Activated T-helper 1 cell treated with anti-CD3 and anti-CD28 coated beads, Interleukin-12 subunit alpha, Interleukin-12 subunit beta, Interleukin-2, Interleukin-4 antibody, amounts not matched to agents 30 ng/mL and 10 ng/mL and 1 ng/mL, durations not matched to agents 14 hours and 24 hours and 36 hours (primary cell): ENCODE measurements at places on chromosomes 3 and 15. TPM values are rescaled to one million over a fixed set of nuclear protein-coding genes. Genes with fewer than 3 reads are reported as not detected.

The COL7A1 gene
- total RNA-seq: 0.39 and 0.83 TPM in 2 replicates

The NME9 gene
- not detected in 2 replicates for total RNA-seq

The CTNNB1 gene
- total RNA-seq: 137 and 139 TPM in 2 replicates

The NR2E3 gene
- total RNA-seq: not detected in 2 replicates

The CBLB gene
- 213 and 235 TPM in 2 replicates for total RNA-seq

The RBPMS2 gene
- 0.10 TPM in 1 of 2 replicates, not detected in the other for total RNA-seq

The OXTR gene
- 1.0 and 1.2 TPM in 2 replicates for total RNA-seq

The MNS1 gene
- total RNA-seq: 0.17 and 0.44 TPM in 2 replicates

- peaks cover 52% of the 10 kb centered on the region for H3K4me1 ChIP-seq
- H3K4me3 ChIP-seq: peak overlapping the region; percentile 8
- H3K27me3 ChIP-seq: no peaks in the 10 kb centered on the region
- H3K36me3 ChIP-seq: peaks cover 2% of the 10 kb centered on the region
Observed at GRCh38 chr3:59425942-59426341, 376.1 kb upstream of the CFAP20DC start.

DNA sequence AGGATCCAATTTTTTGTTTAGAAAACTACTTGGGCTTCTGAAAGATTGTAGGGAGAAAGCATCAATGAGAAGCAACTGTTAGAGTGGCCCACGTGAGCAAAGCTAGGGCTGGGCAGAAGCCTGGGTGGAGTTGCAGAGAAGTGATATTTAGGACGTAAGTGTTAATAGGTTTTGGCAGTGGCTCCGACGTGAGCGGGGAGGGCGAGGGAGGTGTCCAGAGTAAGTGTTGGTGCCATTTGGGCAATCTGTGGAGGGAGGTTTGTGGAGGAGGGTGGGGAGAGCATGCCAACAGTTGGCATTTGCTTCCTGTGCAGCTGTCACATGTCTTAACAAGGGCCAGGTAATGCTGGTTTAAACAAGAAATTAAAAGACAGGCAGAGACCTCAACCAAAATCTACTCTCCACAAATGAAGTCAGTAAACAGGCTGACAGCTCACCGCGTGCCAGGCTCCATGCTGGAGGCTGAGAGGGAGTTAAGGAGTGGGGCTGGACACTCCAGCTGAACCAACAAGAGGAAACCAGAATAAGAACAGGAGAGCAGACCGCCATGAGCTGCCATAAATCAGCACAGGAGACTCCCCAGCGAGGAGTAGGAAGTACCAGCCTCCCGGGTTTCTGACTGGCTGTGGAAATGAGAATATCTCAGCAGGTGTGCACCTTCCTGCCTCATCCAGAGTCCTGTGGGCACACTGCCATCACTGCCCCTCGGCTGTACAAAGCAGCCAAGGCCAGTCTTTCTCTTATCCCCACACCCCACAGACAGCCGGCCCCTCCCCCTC, 232.6 kb downstream of the ABHD5 start:
- H3K27ac ChIP-seq: no peak overlapping the region
- DNase-seq: no peak
- H3K4me3 ChIP-seq: no peak overlapping the region
- H3K4me1 ChIP-seq: no peaks in the 10 kb centered on the region
- H3K36me3 ChIP-seq: no peaks in the 10 kb centered on the region
- peaks cover 26% of the 10 kb centered on the region for H3K27me3 ChIP-seq

GRCh38 chr15:88100181-88100580, 156.4 kb downstream of the NTRK3 start:
- no peak overlapping the region for H3K4me3 ChIP-seq
- DNase-seq: no peak
- H3K27ac ChIP-seq: no peak overlapping the region
- no peaks in the 10 kb centered on the region for H3K27me3 ChIP-seq
- H3K4me1 ChIP-seq: no peaks in the 10 kb centered on the region

- H3K4me3 ChIP-seq: no peak overlapping the region
- no peaks in the 10 kb centered on the region for H3K27me3 ChIP-seq
- H3K36me3 ChIP-seq: no peaks in the 10 kb centered on the region
- no peak overlapping the region for H3K27ac ChIP-seq
- H3K4me1 ChIP-seq: no peaks in the 10 kb centered on the region
Observed at GRCh38 chr3:79843180-79843579, 75.4 kb upstream of the ROBO1 start.

DNA sequence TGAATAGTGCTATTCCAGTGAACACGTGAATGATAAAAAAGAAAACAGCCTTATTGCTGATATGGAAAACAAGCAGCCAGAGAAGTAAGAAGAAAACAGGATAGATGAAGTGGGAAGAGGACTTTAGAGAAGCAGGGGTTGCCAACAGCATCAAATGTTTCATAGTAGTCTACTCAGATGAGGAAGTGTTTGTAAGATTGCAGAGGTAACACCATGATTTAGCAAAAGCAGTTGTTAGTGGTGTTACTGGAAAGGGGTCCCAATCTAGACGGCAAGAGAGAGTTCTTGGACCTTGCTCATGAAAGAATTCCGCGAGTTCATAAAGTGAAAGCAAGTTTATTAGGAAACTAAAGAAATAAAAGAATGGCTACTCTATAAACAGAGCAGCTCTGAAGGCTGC, 108.8 kb upstream of the MCTP2 start:
- no peaks in the 10 kb centered on the region for H3K36me3 ChIP-seq
- no peak for DNase-seq
- H3K4me3 ChIP-seq: no peak overlapping the region
- peaks cover 15% of the 10 kb centered on the region for H3K27me3 ChIP-seq

- H3K4me1 ChIP-seq: no peaks in the 10 kb centered on the region
- no peak overlapping the region for H3K4me3 ChIP-seq
- peaks cover 13% of the 10 kb centered on the region for H3K27me3 ChIP-seq
- H3K36me3 ChIP-seq: no peaks in the 10 kb centered on the region
- H3K27ac ChIP-seq: no peak overlapping the region
Observed at GRCh38 chr15:89985111-89985510, 16.0 kb upstream of the ZNF710 start.
